ENCODE measurements at places on chromosomes 7 and 10.

- DNase-seq, result no peak
These were observed 11.0 kb upstream of the TLL2 start for GRCh38 chr10:96524741-96525140.

DNA sequence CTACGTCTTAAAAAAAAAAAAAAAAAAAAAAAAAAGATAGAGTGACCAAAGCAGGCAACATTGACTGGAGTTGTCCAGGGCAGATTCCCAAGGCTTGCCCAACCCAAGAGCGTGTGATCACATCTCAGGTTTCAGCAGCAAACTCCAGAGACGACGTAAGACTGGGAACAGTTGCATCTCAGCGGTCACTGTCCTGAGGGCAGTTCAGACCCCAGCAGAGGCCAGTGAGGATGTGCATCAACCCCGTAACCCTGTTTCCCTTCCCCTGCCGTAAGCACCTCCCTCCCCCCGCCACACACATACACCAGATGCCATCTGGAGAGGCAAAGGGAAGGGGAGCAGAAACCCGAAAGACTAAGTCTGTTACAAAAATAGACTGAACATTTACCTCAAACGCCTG lies 19.3 kb upstream of the TOMM7 start:
- DNase-seq, result no peak

DNA sequence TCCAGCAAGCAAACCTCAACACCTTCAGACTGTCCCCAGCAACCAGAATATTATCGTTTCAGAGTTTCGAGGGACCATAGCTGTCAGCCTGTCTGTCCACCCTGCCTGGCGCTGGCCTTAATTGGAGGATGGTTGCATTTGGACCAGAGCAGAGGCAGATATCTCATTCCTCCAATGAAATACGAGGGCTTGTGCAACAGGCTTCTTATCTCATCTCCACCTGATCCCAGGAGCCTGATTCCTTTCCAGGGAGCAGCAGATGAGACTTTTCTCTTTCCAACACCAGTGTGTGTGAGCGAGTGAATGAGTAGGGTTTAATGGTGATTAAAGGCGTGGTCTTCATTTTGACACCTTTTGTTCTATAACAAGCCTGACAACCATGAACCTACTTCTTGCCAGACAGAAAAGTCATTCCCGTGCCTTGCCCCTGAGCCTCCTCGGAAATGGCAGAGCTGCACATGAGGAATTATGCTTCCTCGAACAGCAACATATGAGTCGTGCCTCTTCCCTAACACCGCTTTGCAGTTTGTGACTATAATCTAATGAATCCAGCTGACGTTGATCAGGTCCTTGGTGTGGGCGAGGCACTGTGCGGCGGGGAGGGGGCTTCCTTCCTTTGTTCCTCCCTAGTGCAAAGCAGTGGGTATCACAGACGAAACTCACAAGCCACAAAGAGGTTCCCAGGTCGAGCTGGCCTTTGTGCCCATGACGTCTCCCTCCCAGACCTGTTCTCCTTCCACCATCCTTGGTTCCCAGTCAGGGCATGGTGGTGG lies 147.4 kb downstream of the CUX1 start:
- DNase-seq, result no peak

DNA sequence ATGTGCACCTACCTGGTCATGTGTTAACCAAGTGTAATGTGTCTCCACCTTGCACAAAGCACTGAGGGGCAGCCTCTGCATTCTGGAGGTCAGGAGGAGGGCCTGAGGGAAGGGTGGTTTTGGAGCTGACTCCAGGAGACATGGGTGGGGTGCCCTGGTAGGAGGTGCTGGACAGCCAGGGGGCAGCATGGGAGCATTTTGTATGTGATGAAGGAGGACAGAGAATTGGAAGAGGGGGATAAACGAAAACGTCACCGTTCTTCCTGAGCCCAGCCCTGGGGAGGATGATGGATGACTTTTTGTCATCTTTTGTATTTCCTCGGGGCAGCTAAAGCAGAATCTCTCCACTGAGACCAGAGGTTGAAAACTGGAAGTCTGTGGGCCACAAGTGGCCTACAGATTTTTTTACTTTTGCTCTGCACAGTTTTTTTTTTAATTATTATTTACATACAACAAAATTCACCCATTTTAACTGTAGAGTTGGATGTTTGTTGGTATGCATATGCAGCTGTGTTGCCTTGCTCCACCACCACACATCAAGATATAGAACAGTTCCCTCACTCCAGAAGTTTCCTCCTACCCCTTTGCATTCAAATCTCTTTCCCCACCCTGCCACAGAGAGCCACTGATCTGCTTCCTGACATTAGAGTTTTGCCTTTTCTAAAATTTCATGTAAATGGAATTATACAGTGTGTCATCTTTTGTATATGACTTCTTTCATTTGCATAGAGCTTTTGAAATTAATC lies 242.5 kb downstream of the VTI1A start:
- DNase-seq, result no peak

- no peak for DNase-seq
These were observed 137.7 kb downstream of the WNT2 start for GRCh38 chr7:117185124-117185523.

- no peak for DNase-seq
These were observed 231.8 kb downstream of the BMPER start for GRCh38 chr7:34137176-34137575.

- no peak for DNase-seq
These were observed 20.7 kb downstream of the MET start for GRCh38 chr7:116692401-116693308.

GRCh38 chr7:95213809-95214492 lies 110.4 kb downstream of the PON1 start:
- DNase-seq, result no peak

DNA sequence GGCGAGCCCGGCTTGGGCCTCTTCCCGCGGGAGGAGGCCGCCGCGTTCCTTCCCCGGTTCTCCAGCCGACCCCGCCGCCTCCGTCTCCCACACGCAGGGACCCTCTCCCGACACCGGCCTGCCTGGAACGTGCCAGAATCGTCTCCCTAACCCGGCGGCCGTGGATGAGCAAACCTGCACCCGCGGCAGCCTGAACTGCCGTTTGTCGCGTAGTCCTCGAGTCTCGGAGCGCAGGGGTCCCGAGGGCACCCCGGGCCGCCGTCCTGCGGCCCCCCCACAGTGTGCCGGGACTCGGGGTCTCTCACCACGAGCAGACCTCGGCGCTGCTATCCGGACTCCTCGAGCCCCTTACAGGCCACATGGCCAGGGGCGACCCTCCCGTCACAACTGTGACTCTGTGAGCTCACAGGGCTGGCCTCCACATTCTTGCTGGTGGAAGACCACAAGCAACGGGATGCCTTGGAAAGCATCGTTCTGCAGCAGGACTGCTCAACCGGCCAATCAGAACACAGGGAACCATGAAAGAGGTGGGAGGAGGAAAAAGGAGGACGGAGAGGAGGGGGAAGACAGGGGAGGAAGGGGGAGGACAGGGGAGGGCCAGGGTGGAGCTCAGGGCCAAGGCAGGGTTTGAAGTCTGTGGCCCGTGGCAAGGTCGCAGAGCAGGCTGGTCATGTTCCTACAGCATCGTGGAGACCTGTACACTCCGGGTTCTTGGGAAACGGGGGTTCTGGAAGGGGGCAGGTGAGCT lies 276.9 kb downstream of the DNAJB6 start:
- DNase-seq, result no peak

DNA sequence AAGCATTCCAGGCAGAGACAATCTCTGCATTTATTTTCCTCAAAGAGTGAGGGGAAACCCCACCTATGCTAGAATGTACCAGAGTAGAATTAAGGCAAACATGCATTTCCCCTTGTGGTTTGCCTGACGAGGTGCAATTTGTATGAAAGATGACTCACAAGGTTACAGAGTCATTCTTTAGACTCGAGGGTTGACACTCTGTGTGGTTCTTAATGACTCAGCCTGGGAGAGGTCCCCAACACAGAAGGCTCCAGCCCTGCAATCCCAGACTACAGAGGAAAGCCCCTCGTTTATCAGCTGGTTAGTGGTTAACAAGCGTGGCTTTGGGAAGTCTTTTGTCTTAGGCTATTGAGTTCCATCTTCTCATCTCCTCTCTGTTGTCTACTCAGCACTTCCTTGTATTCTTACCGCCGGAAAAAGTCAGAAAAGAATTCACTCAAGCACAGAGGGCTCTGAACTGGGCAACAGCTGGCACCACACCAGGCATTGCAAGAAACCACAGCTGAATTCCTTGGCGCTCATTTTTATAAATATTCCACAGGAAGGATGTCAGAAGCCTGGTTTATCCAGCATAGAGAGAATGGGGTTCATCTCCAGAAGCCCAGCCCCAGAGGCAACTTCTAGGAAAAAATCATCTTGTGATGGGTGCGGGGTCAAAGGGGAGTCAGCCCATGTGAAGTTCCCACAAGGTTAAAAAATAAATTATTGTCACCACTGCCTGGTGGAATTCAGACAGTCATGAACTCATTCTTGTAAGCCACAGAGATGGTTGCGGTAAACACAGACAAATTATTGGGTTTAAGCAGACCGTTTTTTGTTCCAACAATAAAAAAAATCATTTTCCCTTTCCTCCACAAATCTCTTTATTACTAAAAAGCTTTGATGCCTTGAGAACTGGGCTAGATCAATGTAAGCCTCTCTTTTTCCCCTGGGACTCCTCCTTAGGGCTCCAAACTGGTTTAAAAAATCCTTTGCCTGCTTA lies 24.5 kb upstream of the SVIL start:
- no peak for DNase-seq

DNA sequence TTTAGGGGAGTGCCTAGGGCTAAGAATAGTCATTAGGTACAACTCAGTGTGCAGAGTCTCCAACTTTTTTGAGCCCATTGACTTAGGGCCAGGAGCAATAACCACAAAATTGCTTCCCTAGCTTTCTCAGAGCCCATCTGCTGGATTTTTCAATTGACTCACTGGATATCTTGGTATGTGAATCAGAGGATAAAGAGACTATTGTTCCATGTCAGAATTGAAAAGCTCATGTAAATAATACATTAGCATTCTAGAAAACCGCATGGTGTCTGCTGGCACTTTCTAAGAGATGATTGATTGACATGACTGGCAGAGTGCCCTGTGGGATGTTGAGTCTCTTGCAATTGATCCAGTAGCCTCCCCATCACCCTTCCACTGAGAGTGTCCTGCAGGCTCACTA lies 246.2 kb downstream of the CCDC7 start:
- no peak for DNase-seq

DNA sequence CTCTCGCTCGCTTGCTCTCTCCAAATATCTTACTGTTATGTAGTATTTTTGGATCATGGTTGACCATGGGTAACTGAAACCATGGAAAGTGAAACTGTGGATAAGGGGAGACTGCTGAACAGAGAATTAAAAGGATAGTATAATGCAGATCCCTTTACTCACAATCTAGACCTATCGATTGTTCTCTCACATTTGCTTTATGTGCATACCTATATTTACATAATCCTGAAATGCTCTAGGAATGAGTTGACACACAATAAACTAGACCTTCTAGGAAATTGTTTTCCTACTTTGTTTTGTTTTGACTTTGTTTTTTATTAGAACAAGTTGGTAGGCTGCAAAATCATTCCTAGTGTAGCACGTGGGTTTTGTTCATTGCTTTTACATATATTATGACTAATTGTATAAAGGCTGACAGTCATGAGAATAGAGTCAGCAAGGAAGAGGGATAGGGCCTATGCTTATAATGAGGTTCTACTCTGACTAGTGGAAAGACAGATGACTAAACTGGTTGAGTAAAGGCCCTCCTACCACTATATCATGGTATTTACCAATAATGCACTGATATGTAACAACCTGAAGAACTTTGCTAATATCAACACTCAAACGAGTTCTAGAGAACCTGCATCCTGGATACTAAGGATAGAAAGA lies 175.3 kb upstream of the TARP start:
- no peak for DNase-seq

DNA sequence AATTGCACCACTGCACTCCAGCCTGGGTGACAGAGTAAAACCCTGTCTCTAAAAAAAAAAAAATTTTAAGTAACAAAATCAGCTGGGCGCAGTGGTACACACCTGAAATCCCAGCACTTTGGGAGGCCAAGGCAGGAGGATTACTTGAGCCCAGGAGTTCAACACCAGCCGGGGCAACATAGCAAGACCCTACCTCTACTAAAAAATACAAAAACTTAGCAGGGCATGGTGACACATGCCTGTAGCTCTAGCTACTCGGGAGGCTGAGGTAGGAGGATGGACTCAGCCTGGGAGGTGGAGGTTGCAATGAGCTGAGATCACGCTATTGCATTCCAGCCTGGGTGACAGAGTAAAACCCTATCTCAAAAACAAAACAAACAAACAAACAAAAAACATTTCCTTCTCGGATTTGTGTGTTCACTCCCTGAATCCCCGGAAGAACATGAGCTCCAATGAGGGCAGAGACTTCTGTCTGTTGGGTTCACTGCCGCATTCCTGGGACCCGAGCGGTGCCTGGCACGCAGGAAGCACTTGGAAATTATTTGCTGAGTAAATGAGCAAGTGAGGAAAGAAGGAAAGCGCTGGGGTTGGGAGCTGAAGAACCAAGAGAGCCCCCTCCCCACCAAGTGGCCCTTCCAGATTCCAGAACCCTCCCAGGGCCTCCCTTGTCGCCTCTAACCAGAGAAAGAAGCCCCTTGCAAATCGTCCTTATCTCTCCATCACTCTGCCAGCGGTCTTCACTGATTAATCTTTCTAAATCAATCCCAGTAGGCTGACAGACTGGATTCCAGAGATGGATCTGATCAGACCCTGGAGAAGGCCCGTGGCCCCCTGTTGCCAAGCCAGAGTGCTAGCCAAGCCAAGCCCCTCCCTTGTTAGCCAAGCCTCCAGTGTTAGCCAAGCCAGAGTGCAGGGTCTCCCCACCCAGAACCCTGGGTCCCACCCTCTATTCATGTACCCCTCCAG lies 6.2 kb downstream of the TNRC18 start:
- no peak for DNase-seq

GRCh38 chr7:80385508-80385907 lies 126.4 kb downstream of the GNAT3 start:
- DNase-seq, result no peak

GRCh38 chr10:97611473-97611872 lies 21.8 kb downstream of the MORN4 start:
- DNase-seq, result no peak

- no peak for DNase-seq
These were observed 7.5 kb upstream of the SH2D4B start for GRCh38 chr10:80530251-80530650.

- DNase-seq, result no peak
These were observed 569.5 kb downstream of the TYW1 start for GRCh38 chr7:67566101-67566500.

- no peak for DNase-seq
These were observed 17.0 kb downstream of the ATE1 start for GRCh38 chr10:121910673-121911420.

GRCh38 chr10:106992055-106992454 lies 172.5 kb downstream of the SORCS1 start:
- no peak for DNase-seq

- no peak for DNase-seq
These were observed 31.8 kb upstream of the PRSS1 start for GRCh38 chr7:142717453-142717852.

DNA sequence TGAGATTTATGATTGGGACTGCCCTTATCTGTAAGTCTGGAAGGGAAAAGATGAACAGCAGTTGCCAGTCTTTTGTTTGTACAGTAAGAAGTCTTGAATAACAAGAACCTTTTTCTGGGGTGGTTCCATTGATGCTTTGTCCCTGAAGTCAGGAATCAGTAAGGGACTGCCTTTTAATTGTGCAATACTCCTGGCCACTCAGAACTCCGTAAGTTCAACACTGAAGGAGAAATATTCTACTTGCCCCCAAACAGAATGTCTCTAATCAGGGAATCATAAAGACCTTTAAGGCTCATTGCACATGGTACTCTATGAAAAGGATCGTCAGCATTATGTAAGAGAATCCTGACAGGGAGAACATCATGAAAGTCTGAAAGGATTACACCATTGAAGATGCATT lies 361.4 kb downstream of the EXOC4 start:
- DNase-seq, result no peak

Data from memory B cell (primary cell).